HS-27A (cell line): ENCODE measurements at places on chromosomes 11 and 22.

GRCh38 chr22:30887861-30888260 is 80.7 kb downstream of the MORC2 start:
- no peak for DNase-seq

GRCh38 chr11:86058360-86058759 is 10.5 kb downstream of the PICALM start:
- DNase-seq = no peak

DNA sequence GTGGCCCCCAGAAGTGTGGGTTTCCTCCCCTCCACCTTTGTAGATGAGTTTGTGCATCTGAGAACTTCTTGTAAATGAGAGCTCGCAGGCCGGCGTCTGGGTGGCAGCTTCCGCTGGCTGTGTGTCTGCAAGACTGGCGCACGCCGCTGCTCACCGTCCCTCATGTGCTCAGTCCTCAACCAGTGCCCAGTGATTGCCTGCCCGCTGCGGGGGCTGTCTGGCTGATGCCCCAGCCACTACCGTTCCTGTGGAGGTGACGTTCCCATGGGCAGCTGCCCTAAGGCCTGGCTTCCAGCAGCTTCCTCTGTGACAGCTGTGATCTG is 8.8 kb downstream of the TBX1 start:
- DNase-seq = no peak

GRCh38 chr22:42642806-42643633 is 2.6 kb upstream of the ATP5MGL start:
- no peak for DNase-seq

- no peak for DNase-seq
These were observed 14.6 kb downstream of the PARVG start for GRCh38 chr22:44195189-44195871.
